Caudate nucleus (tissue), 63 donors: ENCODE measurements at places on chromosomes 5 and 9.

GRCh38 chr9:126496781-126497659, 116.7 kb upstream of the LMX1B start:
- DNase-seq: no peak

DNA sequence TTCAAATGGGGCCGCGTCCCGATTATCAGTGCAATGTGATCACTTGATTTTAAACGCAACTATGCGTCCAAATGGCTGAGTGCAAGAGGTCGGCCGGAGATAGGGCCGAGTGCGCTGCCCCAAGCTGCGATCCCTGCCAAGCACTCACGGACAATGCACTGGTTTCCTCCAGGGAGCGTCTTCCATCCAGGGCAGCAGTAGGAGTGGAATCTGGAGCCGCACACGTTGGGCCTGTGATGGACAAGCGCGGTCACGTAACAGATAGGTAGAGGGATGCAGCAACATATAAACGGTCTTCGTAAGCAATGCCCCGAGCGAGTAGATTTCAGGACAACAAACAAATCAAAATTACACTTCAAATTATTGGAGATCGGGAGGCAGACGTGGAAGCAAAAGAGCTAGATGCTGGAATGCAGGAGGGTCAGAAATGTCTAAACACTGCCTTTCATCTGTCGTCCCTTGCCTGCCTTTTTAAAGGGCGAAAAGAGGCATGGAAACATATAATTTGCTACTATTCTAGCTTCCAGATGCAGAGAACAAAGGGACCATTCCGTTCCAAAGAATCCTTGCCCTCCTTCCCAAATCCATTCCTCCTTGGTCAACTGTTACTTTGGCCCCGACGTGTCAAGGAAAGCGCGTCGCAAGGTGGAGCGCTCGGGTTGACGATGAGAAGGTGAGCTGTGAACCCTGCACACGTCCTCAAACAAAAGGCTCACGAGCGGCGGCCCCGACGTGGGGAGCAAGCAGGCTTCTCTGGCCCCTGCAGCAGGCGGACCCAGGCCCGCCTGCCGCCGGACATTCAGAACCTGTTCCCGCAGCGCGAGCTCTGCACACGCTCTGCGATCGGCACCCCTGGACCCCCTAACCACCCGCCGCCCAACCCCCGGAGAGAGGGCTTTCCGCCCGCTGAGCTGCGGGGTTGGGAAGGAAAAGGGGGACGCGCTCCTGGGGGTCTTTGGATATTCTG, 1.5 kb downstream of the FBN2 start:
- DNase-seq: no peak

DNA sequence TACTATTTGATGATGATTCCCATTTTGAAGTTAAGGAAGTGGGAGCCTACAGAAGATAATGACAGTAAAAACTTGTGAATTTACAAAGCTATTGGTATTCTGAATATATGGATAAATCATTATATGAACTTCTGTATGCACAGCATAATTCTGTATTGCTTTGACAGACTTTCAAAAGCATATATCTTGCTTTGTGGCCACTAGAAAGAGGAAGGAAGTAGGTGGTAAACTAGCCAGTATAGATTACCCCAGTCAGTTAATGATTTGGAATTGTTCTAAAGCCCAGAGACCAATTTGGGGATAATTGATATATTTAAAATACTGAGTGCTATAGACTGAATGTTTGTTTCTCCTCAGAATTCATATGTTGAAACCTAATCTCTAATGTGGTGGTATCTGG, 53.0 kb downstream of the NR2F1 start:
- DNase-seq: no peak

GRCh38 chr5:3659907-3660306, 64.3 kb downstream of the IRX1 start:
- no peak for DNase-seq

GRCh38 chr9:76158713-76159112, 235.5 kb downstream of the RFK start:
- no peak for DNase-seq
